ENCODE measurements at places on chromosomes 4 and X.

DNA sequence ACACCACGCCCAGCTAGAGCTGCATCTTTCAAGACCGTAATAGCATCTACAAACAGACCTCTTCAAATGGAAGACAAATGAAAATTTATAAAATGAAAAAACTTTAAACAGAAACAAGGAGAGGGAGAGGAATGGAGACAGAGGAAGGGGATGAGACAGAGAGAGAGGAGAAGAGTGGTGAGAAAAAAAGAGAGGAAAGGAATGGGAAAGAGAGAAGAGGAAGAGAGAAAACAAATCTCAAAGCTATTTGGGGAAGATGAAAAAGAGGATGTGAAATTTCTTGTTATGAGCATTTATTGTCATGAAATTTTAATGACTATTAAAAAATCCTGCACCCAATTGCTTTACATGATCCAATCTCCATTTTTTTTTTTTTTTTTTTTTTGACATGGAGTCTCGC is 726.9 kb downstream of the GRID2 start:
- no peak for ATAC-seq

DNA sequence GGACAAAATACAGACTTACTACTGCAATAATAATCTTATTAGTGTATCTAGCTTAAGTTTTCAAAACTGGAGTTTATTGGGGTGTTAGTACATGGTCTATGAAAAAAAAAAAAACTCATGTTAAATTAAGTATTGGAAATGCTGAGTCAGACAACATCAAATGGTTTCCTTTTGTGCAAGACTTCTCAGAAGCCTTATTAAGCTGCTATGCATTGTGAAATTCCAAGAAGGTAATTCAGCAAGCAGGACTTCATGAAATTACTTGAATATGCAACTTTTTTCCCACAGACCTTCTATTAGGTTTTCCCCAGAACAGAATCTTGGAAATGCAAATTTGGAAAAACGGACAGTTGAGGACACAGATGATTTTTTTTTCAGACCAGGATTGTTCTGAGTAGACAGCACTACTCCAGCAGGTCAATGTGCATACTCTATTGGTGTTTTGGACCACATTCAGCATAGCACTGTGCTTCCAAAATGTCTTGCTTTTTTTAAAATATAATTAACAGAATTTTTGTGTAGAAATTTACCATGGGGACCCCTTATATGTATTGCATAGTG is 568.8 kb upstream of the TENM3 start:
- no peak for ATAC-seq

GRCh38 chr4:3822230-3822947 is 56.2 kb downstream of the ADRA2C start:
- ATAC-seq, result no peak

DNA sequence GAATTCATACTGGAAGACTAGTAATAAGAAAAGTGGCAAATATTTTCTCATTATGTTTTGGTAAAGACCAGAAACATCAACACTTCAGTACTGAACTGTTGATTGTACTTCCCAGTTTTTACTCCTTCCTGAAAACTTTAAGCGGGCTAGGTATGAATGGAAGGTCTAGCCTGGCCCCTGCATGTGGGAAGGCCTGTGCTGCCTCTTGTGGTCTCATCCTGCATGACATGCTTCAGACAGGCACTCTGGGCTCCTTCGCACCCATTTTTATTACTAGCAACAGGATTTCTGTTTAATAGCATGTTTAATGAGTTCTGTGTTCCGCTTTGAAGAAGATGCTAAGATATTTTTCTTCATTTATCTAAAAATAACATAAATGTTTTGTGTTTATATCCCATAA is 279.1 kb downstream of the ANK2 start:
- no peak for ATAC-seq

GRCh38 chr4:25835384-25835783 is 27.4 kb downstream of the SEL1L3 start:
- no peak for ATAC-seq

GRCh38 chr4:123750044-123750443 is 353.4 kb downstream of the SPRY1 start:
- ATAC-seq, result no peak

DNA sequence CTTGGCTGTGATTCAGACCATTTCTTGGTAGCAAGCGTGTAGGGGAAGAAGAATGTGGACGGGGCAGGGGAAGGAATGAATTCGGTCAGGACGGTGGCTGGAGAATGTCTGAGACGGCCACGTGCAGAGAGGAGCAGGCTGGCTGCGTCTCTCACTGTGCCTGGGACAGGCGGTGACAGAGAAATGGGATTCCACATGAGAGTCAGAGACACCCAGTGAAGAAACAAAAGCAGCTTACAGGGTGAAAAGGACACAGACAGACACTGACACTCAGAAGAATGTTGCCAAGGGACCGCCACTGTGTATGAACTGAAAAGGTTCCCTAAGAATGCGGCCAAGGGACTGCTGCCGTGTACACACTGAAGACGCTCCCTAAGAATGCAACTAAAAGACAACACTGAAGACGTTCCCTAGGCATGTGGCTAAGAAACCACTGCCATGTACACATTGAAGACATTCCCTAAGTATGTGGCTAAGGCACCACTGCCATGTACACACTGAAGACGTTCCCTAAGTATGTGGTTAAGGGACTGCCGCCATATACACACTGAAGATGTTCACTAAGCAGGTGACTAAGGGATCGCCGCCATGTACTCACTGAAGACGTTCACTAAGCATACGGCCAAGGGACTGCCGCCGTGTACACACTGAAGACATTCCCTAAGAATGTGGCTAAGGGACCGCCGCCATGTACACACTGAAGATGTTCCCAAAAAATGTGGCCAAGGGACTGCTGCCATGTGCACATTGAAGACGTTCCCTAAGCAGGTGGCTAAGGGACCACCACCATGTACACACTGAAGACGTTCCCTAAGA is 49.1 kb downstream of the DHRSX start:
- no peak for ATAC-seq

GRCh38 chr4:6730603-6731317 is 14.8 kb downstream of the BLOC1S4 start:
- ATAC-seq, result no peak

DNA sequence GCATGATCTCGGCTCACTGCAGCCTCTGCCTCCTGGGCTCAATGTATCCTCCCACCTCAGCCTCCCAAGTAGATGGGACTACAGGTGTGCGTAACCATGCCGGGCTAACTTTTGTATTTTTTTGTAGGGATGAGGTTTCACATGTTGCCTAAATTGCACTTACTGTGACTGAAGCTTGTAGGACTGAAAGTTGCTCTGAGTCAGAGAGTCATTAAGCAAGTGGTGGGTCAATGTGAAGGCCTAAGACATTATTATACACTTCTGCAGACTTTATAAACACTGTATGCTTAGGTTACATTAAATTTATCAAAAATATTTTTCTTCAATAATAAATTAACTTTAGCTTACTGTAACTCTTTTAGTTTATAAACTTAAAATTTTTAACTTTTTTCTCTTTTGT is 170.2 kb downstream of the FAT4 start:
- no peak for ATAC-seq

- ATAC-seq, result peak; percentile 84
Measured at GRCh38 chrX:79161655-79162054, 17.2 kb downstream of the GPR174 start.

DNA sequence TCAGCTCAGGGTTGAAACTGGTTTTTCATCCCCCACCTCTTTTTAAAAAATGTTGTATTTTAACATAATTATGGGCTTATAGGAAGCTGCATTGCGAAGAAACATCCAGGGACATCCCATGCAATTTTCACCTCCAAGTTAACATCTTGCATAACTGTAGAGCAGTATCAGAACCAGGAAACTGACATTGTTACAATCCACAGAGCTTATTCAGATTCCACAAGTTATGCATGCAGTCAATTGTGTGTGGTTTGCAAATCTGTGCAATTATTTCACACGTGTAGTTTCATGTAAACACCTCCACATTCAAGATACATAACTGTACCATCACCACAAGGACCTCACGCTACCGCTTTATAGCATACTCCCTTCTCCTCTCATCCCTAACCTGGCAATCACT is 97.5 kb upstream of the GATB start:
- no peak for ATAC-seq

DNA sequence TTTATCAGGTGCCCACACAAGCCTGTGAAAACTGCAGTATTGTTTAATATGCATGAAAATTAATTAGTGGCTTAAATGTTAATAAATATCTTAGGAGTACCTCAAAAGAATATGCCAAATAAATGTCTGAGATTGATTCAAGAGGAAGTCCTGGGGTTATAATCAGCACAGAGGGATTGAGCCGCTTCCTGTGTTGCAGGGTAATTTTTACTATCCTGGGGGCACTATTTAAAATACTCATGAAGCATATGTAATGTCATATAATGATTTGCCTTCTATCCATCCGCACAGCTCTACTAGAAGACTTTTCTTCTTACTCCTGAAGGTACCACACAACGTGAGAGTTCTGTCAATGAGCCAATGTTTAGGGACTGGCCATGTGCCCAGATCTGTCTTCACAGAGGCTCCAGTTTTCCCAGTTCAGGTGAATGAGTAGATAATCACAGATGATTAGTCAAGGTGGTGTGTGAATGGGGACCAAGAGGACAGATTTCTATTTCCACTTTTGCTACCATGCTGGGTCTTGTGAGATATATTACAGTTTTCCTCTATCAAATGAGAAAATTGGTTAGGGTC is 233.3 kb downstream of the USP46 start:
- ATAC-seq, result no peak

- ATAC-seq, result no peak
Measured at GRCh38 chr4:144584428-144584827, 61.5 kb upstream of the HHIP start.

- ATAC-seq, result no peak
Measured at GRCh38 chrX:49673394-49673793, 22.4 kb downstream of the PAGE1 start.

DNA sequence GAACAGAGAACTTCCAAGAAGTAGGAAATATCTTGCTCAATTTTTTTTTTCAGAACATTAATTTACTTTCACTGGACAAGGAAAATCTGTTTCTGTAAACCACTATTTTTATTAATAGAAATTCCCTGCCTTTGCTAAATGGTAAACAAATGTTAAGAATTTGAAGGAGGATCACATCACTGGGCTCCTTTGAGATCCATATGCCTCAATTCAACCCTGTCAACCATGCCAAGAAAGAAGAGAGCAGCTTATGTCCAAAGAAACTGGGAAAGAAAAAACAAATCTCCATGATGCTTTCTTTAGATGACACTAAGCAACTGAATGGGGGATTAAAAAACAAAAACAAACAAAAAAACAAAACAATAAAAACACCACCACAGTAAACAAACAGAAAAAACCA is 47.7 kb downstream of the LNX1 start:
- no peak for ATAC-seq

DNA sequence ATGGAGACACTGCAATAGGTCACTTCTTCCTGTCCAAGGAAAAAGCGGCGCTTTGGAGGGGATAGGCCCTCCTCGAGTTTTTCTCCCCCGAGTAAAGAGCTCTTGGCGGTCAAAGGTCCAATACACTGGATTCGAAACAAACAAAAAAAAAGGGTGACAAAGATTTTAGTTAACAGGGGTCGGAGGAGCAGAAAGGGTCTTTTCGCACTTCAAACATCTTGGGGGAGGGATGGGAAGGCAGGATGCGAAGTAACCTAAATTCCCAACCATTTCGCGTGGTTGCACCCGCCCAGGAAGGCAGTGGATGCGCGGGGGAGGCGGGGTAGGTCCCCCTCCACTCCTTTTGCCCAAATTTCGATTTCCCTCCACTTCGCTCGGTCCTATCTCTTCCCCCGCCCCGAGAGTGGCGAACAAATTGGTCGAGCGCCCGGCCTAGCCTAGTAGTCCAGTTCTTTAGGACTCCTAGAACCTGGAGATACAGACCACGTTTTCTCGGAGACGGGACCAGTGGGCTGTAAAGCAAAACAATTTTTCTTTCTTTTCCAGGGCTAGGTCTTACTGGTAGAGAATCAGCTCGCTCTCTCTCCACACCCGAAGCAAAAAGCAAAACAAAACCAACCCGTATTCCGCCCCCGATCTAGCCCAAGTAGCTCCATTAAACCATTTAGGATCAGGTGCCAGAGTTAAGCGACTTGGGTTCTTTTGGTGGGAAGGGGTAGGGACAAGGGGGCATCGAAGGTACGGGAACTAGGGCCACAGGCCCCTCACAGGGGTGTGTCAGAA is 2.0 kb upstream of the STAG2 start:
- no peak for ATAC-seq

- no peak for ATAC-seq
Measured at GRCh38 chr4:86615501-86615900, 21.4 kb downstream of the PTPN13 start.

DNA sequence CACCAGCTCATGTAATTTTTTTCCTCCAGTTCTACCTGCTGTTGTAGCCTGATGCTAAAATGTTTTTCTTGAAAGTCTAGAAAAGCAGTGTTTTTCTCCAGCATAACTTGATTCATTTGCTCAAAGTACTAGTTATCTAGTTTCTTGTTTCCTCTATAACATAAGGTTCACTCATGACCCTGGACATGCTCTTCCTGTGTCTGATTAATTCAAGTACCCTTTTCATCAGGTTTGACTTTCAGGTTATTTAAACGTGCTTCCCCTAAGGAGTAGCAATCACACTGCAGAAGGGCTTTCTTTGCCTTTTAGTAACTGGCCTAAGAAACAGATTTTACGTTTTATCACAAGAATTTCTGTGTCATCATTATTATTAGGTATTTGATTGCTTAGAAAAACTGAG is 66.8 kb upstream of the EGFL6 start:
- ATAC-seq, result no peak

DNA sequence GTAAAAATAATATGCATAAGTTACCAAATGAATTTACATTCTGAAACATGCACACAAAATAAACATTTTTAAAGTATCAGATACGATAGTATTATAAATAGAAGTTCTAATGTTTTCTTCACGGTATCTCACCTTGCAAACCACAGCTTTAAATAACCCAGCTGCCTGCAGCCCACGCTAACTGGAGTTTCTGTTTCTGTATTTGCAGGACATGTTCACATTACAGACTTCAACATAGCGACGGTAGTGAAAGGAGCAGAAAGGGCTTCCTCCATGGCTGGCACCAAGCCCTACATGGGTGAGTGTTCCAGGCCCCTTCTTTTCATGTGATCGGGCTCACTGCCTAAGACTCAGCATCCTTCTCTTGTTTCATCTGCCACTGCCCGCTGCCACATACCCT is 291.7 kb downstream of the EVC2 start:
- ATAC-seq, result no peak

DNA sequence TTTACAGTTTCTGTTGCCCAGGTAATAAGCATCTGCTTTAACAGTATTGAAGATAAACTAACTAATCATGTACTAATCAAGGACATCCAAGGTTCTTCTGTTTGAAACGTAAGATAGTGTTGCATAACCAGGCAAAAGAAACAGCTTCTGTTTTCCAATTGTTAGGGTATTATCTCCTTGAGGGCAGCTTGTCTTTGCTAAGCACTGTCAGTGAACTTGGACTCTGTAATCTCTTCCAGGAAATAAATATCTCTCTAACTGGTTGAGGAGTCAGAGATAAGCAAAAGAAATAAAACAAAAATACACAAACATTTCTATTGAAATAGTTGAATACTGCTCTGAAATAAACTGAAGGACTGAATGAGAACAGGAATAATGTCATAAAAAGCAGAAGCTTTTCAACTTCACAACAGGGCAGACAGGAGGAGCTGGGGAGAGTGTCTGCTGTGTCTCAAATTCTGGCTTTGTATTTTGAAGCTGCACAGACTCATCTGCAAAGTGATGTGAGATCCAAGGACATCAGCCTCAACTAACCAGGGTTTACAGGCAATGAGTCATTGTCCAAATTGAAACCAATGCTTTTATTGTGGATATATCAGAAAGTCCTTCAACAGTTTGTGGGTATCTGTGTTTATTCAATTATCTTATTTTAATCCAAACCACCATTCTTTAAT is 1253.0 kb upstream of the PCDH7 start:
- no peak for ATAC-seq

- no peak for ATAC-seq
Measured at GRCh38 chrX:40010550-40011321, 87.0 kb downstream of the BCOR start.

Measured in stimulated activated memory B cell treated with anti-CD40 and anti-IgM and Interleukin-4, amounts not matched to agents 10 μg/mL and 1 μg/mL and 100 μg/mL, for 72 hours (primary cell).